Right cardiac atrium (tissue), 5 donors: ENCODE measurements at places on chromosomes 5 and 9. TPM values are rescaled to one million over a fixed set of nuclear protein-coding genes. Genes with fewer than 3 reads are reported as not detected.

PTGDS gene
- total RNA-seq = 5,556 TPM

IFNB1 gene
- not detected for total RNA-seq

ANKRD18B gene
- 1.3 TPM for total RNA-seq

- DNase-seq = no peak
These were observed 7.9 kb upstream of the IER5L start for GRCh38 chr9:129185991-129186390.

- no peak for DNase-seq
These were observed 66.4 kb upstream of the PITX1 start for GRCh38 chr5:135100431-135100830.

DNA sequence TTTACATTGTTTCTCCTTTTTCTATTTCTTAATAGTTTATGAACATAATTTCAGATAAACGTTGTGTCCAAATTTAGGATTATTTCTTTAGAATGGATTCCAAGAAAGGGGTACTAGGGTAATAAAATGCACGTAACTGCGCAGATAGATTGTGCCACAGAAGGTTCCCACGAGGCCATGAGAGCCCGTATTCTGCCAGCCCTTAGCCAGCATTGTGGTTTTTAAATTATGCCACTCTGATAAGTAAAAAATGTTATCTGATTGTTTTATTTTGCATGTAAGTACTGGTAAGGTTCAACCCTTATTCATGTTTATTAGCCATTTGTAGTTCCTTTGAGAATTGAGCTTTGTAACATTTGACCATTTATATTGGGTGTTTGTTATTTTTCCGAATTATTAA is 88.7 kb downstream of the PRKACG start:
- no peak for DNase-seq

- no peak for DNase-seq
These were observed 40.2 kb downstream of the SH3RF2 start for GRCh38 chr5:145976431-145977155.

- DNase-seq = no peak
These were observed 476.6 kb upstream of the WWC1 start for GRCh38 chr5:167814828-167815227.

DNA sequence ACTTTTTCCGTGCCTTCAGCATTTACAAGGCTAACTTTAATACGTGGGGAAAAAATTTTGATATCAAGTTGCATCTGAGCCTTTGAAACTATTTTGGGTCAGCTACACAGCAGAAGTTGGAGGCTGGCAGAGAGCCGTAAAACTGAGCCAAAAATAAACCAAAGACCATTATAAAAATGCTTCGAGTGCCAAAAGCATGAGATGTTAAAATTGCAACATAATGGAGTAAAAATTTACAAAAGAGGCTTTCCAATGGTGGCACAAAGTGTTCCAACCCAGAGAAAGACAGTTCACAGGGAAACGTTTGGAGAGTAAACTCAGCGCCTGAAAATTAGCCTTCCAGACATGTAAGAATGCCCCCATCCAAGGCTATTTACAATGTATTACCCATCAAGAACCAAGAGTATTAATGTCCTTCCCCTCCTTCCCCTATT is 190.3 kb downstream of the TLE1 start:
- DNase-seq = no peak

DNA sequence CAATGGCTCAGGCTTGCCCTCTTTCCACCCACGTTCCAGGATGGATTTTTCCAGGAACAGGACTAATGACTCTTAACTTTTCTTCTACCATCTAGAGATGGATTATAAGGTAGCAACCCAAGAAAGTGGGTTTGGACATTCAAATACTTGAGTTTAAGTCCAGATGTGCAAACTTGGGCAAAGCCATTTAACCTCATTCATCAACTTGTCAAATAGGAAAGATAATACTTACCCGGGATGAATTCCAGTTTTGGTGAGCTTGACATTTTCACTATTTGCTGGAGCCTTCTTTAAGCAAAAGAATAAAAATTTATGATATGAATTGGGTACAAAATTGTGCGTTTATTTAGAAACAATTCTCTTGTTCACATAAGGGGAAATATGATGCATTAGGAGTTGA is 44.3 kb upstream of the ZBED3 start:
- DNase-seq = no peak

DNA sequence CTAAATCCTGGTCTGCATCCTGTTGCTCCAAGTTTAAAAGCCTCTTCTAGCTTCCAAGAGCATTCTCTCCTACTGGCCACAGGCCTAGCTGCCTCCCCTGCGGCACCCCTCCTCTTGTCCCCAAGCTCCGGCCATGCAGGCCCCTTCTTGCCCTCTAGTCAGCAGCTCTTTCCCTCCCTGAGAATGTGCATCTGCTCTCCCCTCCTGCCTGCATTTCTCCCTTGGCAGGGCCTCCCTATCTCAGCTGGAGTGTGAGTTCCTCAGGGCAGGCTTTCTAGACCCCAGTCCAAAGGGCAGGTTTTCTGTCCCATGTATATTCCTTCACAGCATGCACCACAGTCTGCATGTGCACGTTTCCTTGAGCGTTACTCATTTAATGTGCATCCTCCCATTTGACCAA is 24.6 kb upstream of the BARX1 start:
- DNase-seq = no peak

GRCh38 chr5:96148376-96148775 is 186.7 kb upstream of the ELL2 start:
- DNase-seq = no peak

DNA sequence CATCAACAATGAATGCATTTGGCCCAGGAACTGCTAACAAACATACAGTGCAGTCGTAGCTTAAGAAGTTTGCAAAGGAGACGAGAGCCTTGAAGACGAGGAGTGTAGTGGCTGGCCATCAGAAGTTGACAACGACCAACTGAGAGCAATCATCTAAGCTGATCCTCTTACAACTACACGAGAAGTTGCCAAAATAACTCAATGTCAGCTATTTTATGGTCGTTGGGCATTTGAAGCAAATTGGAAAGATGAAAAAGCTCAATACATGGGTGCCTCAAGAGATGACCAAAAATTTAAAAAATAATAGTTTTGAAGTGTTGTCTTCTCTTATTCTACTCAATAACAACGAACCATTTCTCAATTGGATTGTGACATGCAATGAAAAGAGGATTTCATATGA is 757.7 kb upstream of the CHD1 start:
- no peak for DNase-seq
